ENCODE measurements at places on chromosomes 3 and 15. TPM values are rescaled to one million over a fixed set of nuclear protein-coding genes. Genes with fewer than 3 reads are reported as not detected.

Gene SCAANT1
- total RNA-seq, result not detected

Gene SLC22A14
- 0.60 TPM for total RNA-seq

Gene TMEM158
- 1.5 TPM for total RNA-seq

Gene MESP1
- 0.34 TPM for total RNA-seq

Gene UROC1
- not detected for total RNA-seq

Gene FAM3D
- not detected for total RNA-seq

Gene RPN1
- total RNA-seq, result 209 TPM

Gene ADAMTS17
- 5.5 TPM for total RNA-seq

Gene ROBO2
- 13.1 TPM for total RNA-seq

Gene CRABP1
- 30.4 TPM for total RNA-seq

Gene HYAL2
- total RNA-seq, result 523 TPM

Gene GRM7
- not detected for total RNA-seq

Gene CACNA1D
- total RNA-seq, result 41.0 TPM

Gene CHL1
- 20.6 TPM for total RNA-seq

Gene GALK2
- total RNA-seq, result 35.0 TPM
